ENCODE measurements at places on chromosomes 7 and 10.
A peak's percentile ranks its signal among the peaks of the same experiment; 100 is the strongest.

- DNase-seq: no peak
These were observed 15.9 kb downstream of the UBN2 start for GRCh38 chr7:139246905-139247304.

DNA sequence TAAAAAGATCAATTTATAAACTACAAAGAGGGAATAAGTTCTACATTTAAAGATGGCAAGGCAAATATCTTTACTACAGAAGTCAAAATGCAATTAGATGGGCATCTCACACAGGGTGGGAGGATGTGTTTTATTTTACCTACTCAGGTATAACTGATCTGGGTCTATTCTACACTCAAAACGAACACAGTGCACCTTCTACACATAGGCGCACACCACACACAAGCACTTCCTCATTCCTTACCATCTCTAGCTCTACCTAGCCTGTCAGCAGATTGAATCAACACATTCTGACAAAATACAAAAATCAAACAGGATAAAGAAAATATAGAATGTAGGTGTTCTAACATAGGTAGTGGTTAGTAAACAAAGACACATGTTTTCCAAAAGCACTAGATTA lies 64.8 kb downstream of the SGCE start:
- DNase-seq: no peak

DNA sequence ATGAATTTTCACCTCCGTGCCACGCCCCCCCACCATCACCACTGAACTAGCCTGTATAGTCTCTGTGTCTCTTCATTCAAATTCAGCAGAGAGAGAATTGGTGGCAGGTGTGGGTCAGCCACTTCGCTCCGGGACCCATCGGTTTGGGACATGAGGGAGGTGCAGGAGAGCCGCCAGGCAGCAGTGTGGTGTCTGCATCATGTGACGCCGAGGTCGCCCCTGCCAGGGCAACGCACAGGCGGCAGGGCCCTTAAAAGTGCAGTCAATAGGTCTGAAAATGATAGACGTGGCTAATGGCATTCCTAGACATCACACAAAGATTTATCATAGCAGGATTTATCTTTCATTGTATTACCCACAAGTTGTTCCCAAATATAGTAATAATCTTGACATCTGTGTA lies 100.6 kb upstream of the RNF32 start:
- no peak for DNase-seq

DNA sequence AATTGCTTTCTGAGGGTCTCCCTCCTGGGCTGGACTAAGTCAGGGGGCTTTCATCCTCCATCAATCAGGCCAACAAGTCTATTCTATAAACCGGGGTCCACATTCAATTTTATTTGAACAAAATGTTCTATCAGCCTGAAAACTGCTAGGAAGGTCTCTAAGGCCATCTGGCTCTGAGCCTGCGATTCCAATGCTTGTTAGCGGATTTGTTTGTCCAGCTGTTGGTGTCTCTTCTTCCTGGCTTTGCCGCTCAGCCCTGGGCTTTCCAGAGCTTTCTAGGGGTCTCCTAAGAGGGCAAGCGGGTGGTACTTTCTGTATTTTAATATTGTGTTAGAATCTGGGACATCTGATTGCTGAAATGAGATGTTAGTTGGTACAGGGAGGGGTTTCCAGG lies 136.7 kb downstream of the VIPR2 start:
- no peak for DNase-seq

- DNase-seq: no peak
These were observed 231.3 kb downstream of the GALNT17 start for GRCh38 chr7:71363223-71363622.

DNA sequence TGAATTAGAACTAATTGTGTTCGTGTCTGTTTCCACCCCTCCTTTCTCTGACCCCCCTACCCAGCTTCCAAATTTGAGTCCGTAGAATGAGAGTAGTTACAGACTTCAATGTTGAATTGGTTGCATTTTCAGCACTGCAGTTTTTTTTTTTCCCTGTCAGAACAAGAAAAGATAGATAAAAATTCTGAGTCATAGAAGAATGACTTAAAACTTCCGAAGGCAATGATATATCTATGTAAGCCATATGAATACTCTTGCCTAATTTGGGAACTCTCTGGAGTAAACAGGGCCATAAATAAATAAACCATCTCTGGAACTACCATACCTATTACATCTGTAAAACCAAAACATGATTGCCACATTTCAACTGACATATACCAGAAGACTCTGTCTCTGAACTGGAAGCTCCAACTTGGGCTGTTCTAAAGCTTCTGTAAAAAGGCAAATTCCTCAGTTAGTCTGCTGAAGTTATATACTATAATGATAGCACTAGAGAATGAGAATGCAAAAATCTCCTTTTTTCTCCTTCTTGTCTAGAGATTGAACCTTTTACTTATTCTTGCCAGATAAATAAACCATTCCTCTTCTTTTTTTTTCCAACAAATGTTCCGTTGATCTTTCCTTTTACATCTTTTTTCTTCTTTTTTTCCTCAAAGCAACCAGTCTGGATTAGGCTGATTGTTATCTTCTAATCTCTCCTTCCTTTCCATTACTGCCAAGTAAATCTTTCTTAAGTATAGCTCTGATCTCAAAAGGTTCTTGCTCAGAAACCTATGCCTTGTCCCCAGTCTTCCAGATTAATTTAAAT lies 23.5 kb downstream of the VCL start:
- DNase-seq: no peak

DNA sequence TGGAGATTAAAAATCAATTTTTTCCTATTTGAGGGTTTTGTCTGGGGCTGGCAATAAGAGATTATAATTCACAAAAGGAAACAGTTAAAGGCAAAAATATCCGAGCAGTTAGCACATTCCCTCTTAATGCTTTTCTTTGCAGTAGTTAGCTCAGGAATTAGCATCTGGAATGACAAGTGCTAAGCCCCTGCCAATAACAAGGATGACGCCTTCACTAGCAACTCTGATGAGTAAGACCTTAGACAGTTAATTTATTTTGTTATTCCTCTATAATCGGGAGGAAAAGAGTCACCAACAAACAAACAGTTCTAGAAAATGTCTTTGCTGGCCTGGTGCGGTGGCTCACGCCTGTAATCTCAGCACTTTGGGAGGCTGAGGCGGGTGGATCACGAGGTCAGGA lies 151.3 kb downstream of the TRIL start:
- no peak for DNase-seq

DNA sequence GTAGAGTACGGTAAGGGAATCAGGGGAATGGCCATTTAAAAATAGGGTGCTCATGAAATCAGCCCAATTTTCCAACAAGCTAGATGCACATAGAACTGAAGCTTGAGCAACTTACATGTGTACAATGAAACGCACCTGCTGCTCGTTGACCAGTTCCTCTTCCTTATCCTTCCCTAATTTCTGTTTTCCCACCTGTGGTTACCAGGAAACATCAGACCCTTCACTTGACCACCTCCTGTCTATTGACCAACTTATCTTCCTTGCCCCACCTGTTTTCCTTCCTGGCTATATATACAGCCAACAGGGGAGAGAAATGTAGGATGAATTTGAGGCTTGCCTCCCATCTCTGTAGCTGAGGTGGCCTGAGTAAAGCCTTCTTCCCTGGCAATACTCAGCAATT lies 37.8 kb upstream of the RAPGEF5 start:
- DNase-seq: no peak

- DNase-seq: no peak
These were observed 106.5 kb downstream of the ARHGAP12 start for GRCh38 chr10:31822150-31822549.

GRCh38 chr7:22782616-22783232 lies 39.9 kb downstream of the TOMM7 start:
- peak; percentile 19 for DNase-seq

- no peak for DNase-seq
These were observed 34.3 kb upstream of the SMC3 start for GRCh38 chr10:110533149-110533548.

DNA sequence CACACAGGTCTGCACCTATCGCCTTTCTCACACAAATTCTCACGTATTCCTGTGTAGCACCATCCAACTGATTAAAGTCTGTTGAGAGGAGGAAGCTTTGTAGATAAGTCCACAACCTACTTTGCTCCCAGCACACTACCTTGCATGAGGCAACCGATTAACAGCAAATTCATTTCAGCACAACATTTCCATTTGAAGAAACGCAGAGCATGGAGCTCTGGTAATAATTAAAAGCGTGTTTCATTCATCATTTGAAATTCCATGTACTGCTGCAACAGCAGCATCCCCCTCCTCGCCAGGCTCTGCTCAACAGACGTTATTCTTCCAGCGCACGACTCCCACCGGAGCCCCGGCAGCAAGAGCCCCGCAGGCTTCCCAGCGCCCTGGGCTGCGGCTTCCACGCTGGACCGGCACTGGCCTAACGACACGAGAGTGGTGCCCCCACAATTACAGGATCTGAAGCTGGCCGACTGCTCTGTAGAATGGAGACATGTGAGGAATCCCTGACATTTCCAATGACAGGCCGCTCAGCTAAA lies 118.8 kb downstream of the DIP2C start:
- no peak for DNase-seq

DNA sequence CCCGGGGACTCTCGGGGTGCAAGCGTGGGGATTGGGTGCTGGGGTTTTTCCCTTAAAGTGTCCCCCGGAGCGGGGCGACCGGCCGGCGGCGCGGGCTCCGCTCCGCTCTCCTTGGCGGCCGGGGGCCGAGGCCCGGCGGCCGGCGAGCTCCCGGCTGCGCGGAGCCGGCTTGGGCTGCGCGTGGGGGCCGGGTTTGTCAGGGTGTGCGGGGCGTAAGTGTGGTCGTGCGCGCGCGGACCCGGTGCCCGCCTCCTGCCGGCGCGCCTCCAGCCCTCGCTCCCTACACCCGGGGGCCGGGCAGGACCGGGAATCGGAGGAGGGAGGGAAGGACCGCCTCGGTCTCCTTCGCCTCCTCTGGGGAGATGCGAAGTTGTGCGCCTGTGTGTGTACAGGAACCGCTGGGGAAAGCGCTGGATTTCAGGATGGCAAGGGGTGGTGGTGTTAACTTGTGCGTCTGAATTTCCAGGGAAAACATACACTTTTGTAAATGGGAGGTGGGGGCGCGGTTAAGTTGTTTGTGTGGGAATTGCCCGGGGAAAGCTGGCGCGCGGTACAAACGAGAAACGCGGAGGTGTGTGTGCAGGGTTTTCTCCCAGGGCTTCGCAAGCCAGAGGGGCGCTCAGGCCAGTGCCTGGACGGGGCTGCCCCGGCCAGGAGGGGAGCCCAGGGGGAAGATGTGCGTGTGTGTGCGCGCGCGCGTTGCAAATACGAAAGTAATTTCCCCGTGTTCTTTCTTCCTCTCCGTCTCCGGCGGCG lies 737 bp downstream of the ZMIZ1 start:
- DNase-seq: no peak

GRCh38 chr7:81162771-81163525 lies 244.1 kb upstream of the SEMA3C start:
- no peak for DNase-seq

- DNase-seq: no peak
These were observed 1.9 kb downstream of the TBXAS1 start for GRCh38 chr7:139830782-139831501.

DNA sequence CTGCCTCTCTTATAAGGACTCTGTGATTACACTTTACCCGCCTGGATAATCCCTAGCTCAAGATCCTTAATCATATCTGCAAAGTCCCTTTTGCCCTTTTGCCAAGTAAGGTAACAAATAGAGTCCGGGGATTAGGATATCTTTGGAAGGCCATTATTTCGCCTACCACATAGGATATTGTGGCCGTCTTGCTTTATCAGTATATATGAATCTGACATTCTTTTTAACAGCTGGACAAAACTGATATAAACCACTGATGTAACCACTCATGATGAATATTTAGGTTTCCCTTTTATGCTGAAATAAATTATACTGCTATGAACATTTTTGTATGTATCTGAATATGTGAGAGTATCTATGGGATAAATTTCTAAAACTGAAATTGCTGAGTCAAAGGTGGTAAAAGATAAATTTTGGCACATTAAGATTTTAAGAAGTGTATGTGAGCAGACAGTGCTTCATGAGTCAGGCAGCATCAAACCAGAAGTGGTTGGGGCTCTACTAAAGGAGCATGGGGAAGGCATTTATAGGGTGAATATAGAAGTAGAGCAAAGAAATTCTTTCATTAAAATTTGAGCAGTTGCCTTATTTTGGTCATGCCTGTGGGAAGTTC lies 44.7 kb downstream of the AVL9 start:
- no peak for DNase-seq

DNA sequence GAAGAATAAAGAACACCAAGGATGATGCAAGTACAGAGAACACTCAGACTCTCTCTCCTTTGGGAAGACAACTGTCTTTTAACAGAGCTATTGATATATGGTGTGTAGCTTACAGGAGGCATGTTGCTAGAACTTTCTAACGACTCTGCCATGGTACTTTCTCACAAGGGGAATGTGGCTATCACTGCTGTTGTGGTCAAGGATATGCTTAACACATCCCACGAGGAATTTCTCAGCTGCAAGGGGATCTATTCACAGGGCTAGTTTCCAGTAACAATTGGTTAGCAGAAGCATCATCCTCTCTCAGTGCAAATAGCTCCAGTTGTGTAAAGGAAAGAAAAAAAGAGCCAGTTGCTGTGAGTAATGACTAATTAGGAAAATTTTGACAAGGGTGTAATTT lies 826.0 kb downstream of the SORCS1 start:
- DNase-seq: no peak

- DNase-seq: no peak
These were observed 4.4 kb upstream of the LRRN3 start for GRCh38 chr7:111086532-111086931.

DNA sequence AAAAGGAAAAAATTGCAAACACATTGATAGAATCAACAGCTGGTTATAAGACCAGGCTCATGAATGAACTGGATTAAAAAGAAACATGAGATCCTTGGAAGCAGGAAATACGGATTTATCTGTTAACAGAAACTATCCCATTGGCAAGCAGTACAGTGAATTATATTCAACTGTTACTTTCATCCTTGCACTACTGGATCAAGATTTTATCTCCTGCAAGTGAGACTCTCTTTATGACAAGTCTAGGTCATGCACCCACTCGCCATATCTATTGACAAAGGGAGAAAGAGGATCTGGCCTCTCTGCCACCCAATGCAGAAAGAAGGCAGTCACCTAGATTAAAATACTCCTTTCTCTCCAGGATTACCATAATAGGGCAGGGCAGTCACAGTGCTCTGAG lies 41.4 kb downstream of the CSTF2T start:
- DNase-seq: no peak

GRCh38 chr10:70600512-70601395 lies 1.8 kb downstream of the PRF1 start:
- no peak for DNase-seq

DNA sequence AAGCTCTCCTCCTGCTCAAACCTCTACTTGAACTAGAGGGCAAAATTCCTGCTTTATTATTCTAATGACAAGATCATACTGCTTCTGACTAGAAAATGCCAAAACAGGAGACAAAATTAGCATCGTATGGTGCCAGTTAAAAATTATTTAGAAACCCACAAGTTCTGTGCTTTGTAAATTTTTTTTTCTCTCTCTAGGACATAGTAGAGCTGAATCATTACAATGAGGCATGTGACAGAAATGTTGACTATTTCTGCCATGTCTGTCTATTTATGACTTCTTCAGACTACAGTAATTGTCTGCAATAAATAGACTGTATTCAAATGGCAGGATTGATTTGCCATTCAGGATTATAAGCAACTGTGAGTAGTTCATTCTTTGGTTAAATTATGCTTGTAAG lies 335.8 kb downstream of the PRPF18 start:
- DNase-seq: no peak
